ENCODE measurements at places on chromosomes 3 and 15.

GRCh38 chr3:170741756-170742529 lies 128.1 kb downstream of the RPL22L1 start:
- no peak for DNase-seq

GRCh38 chr3:170419557-170420087 lies 954 bp downstream of the CLDN11 start:
- no peak for DNase-seq

DNA sequence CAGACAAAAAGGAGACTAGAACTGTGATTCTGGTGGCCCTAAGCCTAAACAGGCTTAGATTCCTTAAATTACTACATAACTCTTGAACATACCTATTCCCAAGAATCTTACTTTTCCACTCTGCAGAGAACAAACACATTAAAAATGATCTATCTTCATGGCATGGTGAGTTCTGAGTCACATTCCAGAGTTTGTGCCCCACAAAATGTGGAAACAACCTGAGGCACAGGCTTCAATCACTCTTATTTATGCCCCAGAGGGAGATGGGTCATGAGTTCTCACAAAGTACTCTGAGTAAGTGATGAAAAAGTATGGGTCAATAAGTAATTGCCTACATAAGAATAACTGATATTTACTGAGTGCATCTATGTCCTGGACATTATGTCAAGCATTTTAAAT lies 137.5 kb upstream of the SLC2A2 start:
- no peak for DNase-seq

DNA sequence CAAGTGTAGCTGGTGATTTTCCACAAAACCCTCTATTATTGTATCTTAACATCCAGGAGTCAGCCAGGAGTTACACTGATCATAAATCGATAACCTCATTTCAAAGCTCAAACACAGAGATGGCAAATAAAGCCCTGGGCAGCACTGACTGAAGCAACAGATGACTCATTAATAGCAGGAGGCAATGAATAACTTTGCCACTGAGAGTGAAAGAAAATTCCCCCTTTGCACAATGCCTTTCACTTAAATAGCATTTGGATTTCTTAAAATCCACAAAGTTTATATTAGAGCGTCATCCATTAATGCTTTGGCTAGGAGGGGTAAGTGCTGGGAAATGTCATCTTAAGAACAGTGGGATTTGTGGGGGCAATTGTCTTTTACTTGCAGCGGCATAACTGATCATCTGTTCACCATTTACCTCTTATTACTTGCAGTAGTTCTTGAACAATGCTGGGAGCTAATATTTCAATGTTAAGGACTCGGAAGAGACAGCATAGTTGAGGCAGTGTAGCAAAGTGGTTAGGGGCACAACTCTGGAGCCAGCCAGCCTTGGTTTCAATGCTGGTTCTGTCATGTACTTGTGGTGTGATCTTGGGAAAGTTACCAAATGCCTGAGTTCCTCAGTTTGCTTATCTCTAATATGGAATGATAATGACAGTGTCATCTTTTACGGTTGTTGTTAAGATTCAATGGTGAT lies 630.4 kb upstream of the TBL1XR1 start:
- no peak for DNase-seq

DNA sequence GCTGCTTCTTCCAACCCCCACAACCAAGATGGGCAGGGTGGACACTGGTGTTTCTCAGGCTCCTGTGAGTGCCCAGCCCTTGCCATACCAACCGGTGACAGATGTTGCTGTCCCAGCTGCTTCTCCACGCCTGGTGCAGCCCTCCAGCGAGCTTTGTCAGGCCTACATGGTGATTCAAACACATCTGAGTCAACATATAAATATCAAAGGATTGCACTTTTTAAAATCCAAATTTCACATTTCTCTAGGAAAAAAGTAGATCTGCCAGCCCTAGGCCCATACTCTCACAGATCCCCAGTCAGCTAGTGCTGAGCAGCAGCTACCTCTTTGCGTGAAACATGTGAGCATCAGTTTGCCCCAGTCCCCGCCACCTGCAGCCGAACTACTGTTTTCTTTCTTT lies 52.7 kb downstream of the RPN1 start:
- DNase-seq = no peak

- no peak for DNase-seq
Measured at GRCh38 chr3:169475576-169475975, 187.9 kb downstream of the MECOM start.

DNA sequence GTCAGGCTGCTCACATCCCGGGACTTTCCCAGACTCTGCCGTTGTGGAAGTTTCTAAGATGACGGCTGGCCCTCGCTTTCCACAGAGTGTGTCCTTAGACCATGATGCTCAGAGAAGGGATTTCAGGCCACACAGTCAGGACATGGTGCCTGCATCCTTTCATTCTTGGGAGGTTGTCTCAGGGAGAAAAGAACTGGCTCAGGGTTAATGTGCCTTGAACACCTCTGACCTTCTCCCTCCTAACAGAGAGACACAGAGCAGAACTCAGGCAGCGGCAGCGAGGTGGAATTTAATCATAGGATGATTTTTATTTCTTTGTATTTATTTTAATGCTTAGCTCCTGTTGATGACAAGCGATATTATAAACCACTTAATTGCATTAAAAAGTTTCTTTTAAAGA lies 96.9 kb upstream of the ATP2B2 start:
- no peak for DNase-seq

GRCh38 chr3:14345496-14346150 lies 56.8 kb upstream of the SLC6A6 start:
- no peak for DNase-seq
